ENCODE measurements at places on chromosomes 1 and 21.

DNA sequence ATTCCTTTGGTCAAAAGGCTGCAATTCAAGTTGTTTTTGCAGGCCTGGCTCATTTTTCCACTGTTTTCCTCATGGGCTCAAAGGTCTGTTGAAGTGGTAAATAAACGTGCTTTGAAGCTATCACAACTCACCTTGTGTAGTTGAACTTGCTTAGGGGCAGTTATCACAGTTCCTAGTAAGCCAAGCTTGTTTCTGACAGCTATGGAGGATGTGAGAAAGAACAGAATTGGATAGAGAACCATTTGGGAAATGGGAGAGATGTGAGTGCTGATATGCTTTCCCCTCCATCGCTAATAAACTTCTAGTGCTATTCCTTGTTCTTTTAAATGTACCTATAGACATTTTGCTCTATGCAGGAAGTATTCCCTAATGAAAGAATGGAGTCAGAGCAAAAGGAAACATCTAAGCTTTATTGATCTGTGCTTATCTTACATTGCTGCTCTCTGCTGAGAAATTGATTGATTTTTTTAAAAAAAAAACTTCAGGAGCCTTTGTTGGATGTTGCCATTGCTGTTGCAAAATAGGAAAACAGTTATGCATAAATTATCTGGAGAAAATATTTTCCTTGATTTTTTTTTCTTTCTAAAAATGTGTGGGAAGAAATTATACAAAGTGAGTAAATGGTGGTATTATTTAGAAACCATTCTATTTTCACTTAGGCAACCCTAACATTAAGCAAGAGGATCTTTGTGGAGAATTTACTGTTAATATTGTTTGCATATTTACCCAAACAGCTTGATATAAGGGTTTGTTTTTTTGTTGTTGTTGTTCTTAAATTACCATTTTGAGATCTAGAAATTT is 118.2 kb downstream of the MAGI3 start:
- no peak for DNase-seq

GRCh38 chr1:6343506-6344405 is 49.8 kb downstream of the ACOT7 start:
- DNase-seq, result peak; percentile 87

- DNase-seq, result no peak
Observed at GRCh38 chr1:174209347-174210187, 50.2 kb downstream of the RABGAP1L start.

DNA sequence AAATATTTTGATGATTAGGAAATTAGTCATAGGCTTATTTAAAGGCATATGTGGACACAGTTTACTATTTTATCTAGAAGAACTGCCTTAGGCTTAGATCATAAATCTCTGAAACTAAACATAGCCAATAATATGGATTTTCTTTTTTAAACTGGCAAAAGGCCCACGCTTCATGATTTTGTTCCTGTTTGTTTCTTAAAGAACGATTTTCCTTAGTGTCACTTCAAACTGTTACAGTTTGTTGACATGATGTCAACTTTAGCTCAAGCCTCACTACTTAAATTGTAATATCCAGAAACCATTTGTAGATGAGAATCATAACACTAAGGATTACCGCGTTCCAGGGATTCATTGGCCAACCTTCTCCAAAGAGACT is 322.6 kb downstream of the HHIPL2 start:
- no peak for DNase-seq

DNA sequence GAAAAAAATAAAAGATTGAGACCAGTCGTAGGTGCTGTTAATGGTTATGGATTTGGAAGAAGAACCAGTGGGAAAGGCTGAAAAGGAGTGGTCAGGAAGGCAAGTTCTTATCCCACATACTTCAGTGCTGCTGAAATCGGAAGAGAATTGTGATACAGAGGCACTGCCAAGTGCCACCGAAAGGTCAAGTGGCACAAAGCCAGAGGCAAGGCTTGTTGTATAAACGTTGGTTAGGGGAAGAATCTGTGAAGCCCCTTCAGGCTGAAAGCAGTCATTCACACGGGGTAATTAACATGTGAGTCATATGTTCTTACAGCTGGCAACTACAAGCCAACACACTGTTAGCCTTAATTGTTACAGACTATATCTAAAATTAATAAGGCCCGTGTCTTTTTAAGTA is 48.8 kb downstream of the ZBTB40 start:
- DNase-seq, result peak; percentile 65

- no peak for DNase-seq
Observed at GRCh38 chr1:180201451-180202200, 28.4 kb upstream of the LHX4 start.

GRCh38 chr1:174815474-174815908 is 184.3 kb upstream of the CACYBP start:
- no peak for DNase-seq

GRCh38 chr1:198607714-198608113 is 31.1 kb upstream of the PTPRC start:
- no peak for DNase-seq

Measured in A673 (cell line).